ENCODE measurements at places on chromosomes 1 and 21.

DNA sequence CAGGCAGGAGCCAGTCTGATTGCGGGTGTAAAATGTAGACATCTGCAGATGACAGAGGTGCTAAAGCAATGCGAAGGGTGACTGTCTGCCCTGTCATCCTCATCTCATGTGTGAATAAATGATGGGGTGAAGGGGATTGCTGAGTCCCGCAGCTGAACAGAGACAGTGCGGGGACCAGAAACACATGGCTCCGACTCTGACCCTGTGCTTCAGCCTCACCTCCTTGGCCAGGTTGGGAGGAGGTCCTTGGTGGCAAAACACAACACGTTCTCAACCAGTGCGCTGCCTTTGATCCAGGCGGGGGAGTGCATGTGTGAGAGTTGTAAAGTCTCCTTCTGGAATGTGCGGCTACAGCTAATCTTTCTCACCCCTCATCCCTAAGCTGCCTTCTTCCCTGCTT, 32.0 kb upstream of the TTC22 start:
- no peak for DNase-seq

- DNase-seq, result no peak
Observed at GRCh38 chr1:245133995-245134715, 20.6 kb upstream of the KIF26B start.

DNA sequence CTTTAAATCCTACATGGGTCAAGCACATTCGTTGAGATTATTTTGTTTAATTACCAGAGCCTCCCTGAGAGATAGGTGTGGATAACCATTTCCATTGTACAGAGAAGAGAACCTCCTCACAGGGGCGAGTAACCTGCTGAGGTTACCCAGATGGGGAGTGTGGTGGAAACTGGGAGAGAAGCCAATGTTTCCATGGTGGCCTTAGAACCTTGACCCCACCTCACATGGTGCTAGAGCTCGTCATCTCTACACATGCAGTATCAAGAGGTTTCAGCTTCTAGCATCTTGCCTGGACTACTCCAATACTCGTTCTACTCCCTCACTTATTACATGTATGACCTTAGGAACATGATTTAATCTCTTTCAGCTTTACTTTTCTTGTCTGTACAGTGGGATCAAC, 4.8 kb downstream of the REG4 start:
- no peak for DNase-seq

- no peak for DNase-seq
Observed at GRCh38 chr1:2645143-2645542, 12.3 kb upstream of the MMEL1 start.

- DNase-seq, result no peak
Observed at GRCh38 chr1:119275145-119276134, 93.1 kb upstream of the HAO2 start.

GRCh38 chr21:44086636-44087425, 20.4 kb upstream of the PWP2 start:
- DNase-seq, result no peak

DNA sequence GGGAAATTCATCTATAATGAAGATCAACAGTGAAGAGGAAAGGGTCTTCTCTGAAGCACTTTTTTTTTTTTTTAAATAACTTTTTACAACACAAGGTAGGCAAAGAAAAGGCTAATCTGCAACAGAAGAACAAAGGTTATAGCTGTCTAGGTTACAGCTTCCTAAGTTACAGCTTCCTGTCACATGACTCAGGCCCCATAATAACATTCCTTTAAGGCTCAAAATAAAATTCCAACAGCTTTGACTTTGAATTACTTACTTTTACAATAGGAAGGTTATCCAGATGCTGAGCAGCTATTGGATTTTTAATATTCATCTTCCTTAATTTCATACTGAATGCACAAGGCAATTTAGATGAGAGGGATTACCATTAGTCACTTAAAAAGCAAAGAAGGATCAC, 40.4 kb upstream of the TMEM61 start:
- no peak for DNase-seq

GRCh38 chr1:241896670-241896962, 48.6 kb downstream of the EXO1 start:
- DNase-seq, result no peak

DNA sequence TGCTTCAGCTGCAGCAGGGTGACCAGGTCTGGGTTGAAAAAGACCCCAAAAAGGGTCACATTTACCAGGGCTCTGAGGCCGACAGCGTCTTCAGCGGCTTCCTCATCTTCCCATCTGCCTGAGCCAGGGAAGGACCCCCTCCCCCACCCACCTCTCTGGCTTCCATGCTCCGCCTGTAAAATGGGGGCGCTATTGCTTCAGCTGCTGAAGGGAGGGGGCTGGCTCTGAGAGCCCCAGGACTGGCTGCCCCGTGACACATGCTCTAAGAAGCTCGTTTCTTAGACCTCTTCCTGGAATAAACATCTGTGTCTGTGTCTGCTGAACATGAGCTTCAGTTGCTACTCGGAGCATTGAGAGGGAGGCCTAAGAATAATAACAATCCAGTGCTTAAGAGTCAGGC, 2.9 kb downstream of the C1QA start:
- no peak for DNase-seq

GRCh38 chr1:48870596-48870995, 93.9 kb upstream of the BEND5 start:
- DNase-seq, result no peak

All from right renal cortex interstitium (tissue), 3 donors.